Breast epithelium (tissue), 4 donors: ENCODE measurements at places on chromosomes 3 and 15. TPM values are rescaled to one million over a fixed set of nuclear protein-coding genes. Genes with fewer than 3 reads are reported as not detected.

The ASB14 gene
- not detected for total RNA-seq

The TMC3 gene
- 0.15 TPM for total RNA-seq

The PLCL2 gene
- 17.0 TPM for total RNA-seq

The BLOC1S6 gene
- total RNA-seq, result 68.5 TPM

The PKM gene
- 212 TPM for total RNA-seq

The MANF gene
- 40.0 TPM for total RNA-seq

The MED12L gene
- total RNA-seq, result 1.6 TPM

The ARGFX gene
- total RNA-seq, result not detected

The LYZL4 gene
- not detected for total RNA-seq

The PPP4R2 gene
- total RNA-seq, result 49.2 TPM

The ADAMTS17 gene
- total RNA-seq, result 5.9 TPM

The GMNC gene
- under 0.01 TPM for total RNA-seq
